ENCODE measurements at places on chromosomes 12 and 14.

- peak; percentile 75 for DNase-seq
These were observed at the start of gene STAT6 for GRCh38 chr12:57111031-57111734. STAT6 (minus strand) TSS chr12:57111362; CDS start chr12:57108278, 3,084 bp downstream.

DNA sequence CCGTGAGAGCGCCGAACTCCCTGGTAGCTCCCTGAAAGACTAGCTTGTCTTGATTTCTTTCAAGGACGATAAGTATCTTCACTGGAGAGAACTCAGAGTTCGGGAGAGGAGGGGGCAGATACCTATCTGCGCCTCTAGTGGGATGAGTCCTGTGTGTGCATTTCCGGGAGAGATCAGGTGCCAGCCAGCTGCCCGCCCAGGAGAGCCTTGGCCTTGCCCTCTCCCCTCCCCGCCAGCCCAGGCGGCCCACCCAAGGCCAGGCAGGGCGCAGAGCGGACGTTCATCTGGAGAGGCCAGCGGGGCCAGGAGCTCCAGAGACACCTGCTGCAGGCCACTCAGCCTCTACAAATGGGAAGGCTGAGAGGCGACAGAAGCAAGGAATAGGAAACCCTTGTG, 1.0 kb downstream of the CD9 start:
- no peak for DNase-seq

DNA sequence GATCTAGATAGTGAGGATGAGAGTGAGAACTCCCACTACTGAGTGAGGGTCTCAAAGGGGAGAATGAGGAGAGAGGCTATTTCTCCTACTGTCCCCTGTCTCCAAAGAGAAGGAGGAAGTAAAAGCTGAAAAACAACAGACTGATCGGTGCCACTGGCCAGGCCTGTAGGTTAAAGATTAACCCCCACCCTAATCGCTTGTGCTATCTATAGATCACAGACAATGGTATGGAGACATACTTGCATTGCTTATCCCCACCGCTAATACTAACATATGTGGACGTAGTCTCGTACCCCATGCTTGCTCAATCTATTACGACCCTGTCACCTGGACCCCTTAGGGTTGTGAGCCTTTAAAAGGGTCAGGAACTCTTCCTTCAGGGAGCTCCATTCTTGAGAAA, 777.9 kb upstream of the TMEM132C start:
- DNase-seq, result no peak

DNA sequence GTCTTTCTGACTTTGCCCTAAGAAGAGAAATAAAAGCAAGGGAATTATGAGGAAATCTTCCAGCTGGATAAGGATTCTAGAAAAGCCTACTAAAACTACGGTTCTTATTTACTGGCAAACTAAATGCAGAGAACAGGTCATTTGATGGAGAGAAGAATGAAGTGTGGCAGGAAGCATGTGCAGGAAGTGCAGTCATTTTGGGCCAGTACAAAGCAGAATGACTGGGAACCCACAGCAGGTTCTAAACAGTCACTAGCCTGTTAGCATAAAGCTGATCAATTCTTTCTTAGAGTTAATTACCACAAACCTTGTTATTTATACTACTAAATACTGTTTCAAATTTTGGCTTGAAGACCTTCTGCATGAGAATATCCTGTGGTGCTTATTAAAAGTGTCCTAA, 36.7 kb downstream of the CFAP54 start:
- no peak for DNase-seq

GRCh38 chr12:14416658-14417057, 51.2 kb downstream of the ATF7IP start:
- DNase-seq, result no peak

GRCh38 chr14:51328772-51329353, 88.8 kb downstream of the TMX1 start:
- DNase-seq, result no peak

DNA sequence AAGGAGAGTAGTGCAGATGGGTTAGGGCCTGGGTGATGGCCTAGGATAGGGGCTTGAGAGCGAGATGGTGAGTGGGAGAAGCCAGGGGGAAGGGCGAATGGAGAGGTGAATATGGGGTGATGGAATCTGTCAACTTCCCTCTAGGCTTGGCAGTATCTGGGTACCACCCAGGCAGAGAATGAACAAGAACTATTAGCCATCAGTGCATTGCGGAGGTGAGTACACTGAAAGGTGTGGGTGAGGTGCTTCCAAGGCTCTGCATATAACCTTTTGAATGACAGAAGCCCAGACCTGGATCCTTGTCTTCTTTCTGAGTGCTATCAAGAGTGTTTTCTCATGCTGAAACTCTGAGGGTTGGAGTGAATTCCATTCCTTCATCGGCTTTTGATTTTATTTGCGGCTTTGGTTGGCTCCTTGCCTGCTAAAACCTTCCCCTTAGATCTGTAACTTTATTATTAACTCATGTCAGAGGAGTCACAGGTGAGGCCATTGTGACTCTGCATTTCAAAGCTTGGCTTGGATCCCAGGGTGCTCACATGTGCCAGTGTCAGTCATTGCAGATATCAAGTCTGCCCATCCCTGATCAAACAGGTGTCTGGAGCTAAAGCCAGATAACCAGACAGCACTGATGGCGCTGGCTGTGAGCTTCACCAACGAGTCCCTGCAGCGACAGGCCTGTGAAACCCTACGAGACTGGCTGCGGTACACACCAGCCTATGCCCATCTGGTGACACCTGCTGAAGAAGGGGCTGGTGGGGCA, 18.6 kb downstream of the PEX5 start:
- DNase-seq, result no peak

GRCh38 chr12:26275313-26276131, 80.1 kb downstream of the SSPN start:
- no peak for DNase-seq

- no peak for DNase-seq
These were observed 22.3 kb upstream of the CATSPERB start for GRCh38 chr14:91754185-91754584.

GRCh38 chr14:61256826-61257468, 24.2 kb downstream of the TMEM30B start:
- DNase-seq, result no peak

GRCh38 chr12:104446646-104447421, 9.9 kb upstream of the CHST11 start:
- no peak for DNase-seq

GRCh38 chr12:11183011-11183410, 3.7 kb downstream of the TAS2R42 start:
- no peak for DNase-seq

- DNase-seq, result no peak
These were observed 688 bp downstream of the ULK1 start for GRCh38 chr12:131894981-131895639.

DNA sequence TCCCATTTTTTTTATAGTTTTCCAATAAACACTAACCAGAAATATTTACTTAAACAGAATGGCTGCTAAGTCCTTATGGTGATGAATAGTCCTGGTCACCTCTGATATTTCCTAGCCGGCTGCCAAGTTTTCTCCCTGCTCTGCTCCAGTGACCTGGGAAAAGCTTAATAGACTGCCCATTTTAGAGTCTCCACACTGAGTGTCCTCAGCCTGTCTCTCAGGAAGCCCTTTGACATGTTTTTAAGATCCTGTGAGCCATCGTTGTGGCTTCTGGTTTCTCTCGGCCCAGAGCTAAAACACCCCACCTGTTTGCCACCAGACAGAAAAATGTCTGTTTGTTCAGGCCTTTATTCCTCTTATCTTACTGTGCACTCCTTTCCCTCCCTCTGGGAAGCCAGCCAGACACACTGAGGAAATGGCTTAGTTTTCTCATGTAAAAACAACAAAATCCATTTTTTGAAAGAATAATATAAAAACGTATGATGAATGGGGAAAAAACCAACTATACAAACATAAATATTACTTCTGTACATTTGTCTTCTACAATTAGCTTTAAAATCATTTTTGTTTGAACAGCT, 25.4 kb upstream of the ALDH2 start:
- no peak for DNase-seq

DNA sequence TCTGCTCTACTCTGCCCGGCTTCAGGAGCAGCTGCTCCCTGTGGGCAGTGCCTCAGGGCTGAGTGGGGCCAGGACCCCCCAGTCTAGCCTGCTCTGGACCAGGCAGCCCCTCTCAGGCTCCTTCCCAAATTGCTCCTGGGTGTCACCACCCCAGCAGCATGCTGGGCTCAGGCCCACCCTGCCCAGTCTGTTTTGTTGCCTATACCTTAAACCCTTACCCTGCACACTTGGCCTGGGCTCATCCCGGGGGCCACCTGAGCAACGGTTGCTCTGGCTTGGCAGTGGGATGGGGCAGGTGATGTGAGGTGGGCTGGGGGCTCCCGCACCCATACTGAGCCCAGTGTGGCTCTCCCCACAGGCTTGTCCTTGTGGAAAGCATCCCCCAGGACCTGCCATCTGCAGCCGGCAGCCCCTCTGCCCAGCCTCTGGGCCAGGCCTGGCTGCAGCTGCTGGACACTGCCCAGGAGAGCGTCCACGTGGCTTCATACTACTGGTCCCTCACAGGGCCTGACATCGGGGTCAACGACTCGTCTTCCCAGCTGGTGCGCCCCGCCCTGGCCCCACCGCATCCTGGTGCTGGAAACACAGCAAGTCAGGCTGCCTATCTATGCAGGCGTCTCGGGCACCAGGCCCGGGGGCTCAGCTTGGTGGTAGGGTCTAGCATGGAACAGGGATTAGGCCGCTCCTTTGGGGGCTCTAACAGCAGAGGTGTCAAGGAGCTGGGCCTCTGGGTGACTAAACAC, 3.9 kb downstream of the PLD4 start:
- DNase-seq, result no peak

GRCh38 chr12:115485503-115485902, 792.0 kb downstream of the MED13L start:
- DNase-seq, result no peak

GRCh38 chr12:85626001-85626783, 210.0 kb downstream of the RASSF9 start:
- no peak for DNase-seq

- DNase-seq, result no peak
These were observed 12.6 kb upstream of the TTC7B start for GRCh38 chr14:90828642-90829487.

- no peak for DNase-seq
These were observed 32.8 kb downstream of the ERP29 start for GRCh38 chr12:112046003-112046402.

- no peak for DNase-seq
These were observed 270.5 kb downstream of the DUSP6 start for GRCh38 chr12:89081719-89082369.

- DNase-seq, result peak; percentile 91
These were observed 13.2 kb upstream of the KLRF1 start for GRCh38 chr12:9813821-9814798.

DNA sequence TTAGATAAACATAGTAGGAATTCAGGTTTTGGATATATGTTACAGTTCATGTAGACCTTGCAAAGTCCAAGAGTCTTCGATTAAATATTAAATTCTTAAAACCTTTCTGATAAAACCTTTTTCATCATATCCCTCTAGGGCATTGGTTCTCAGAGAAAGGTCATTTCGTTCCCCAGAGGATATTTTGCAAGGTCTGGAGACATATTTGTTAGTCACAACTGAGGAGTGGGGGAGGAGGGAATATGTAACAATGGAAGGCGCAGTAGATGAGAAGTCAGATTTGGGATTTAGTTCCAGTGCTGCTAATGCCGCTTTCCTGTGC, 5.3 kb downstream of the TMEM253 start:
- DNase-seq, result no peak

DNA sequence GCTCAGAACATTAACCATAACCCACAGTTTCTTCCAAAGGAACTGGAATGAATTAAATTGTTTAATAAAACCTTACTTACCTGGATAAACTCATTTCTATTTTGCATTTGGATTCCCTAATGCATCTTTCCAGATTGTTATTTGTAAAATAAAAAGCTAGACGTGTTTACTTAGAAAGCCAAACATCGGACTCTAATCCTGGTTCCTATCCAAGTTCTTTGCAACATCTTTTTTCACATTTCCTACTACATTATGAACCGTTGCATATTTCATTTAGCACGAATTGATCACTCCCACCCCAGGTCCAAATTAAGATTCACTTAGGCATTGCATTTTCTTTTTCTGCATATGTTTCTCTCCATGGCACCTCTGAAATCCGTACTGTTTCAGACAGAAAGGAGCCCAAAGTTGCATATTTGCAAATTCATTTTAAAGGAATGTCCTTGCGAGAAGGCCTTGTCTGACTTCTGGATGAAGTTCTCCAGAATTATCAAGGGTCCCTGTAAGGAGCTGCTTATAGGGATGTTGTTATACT, 164.4 kb upstream of the GSC start:
- no peak for DNase-seq

Data from stimulated activated CD4-positive, alpha-beta T cell treated with anti-CD3 and anti-CD28 coated beads, Interleukin-4, amount 100 ng/mL, for 1 hour (primary cell).